ENCODE measurements at places on chromosomes 7 and 10.

DNA sequence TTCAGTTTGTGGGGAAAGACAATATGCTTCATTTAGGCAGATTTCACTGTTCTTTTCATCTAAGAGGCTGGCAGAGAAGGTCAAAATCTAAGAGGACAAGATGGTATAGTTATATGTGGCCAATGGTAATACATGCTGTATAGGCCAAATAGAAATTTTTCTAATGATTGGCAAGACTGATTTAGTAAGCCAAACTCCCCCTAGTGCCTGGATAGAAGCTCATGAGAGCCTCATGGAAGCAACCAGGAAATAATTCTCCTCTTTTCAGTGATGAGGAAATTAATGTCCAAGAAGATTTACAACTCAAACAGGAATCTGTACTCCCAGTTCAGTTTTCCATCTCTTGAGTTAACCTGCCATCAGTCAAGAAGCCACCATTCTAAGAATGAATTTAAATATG lies 253.6 kb upstream of the PHF14 start:
- DNase-seq: no peak

DNA sequence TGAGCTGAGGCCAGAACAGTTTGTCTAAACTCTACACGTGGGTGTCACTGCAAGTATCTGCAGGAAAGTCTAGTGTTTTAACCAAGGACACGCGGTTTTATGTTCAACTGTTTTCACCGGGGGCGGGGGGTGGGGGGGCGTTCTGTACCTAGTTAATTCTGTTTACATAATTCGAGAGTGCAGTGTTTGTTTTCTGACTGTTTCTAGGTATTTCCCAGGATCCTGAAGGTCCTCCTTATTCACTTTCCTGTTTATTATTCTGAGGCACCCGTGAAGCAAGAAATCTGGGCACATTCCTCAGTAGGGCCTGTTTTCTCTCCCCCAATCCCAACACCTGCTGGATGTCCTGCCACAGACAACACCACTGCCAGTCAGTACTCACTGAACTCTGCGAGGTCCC lies 7.6 kb downstream of the LOXL4 start:
- DNase-seq: no peak

DNA sequence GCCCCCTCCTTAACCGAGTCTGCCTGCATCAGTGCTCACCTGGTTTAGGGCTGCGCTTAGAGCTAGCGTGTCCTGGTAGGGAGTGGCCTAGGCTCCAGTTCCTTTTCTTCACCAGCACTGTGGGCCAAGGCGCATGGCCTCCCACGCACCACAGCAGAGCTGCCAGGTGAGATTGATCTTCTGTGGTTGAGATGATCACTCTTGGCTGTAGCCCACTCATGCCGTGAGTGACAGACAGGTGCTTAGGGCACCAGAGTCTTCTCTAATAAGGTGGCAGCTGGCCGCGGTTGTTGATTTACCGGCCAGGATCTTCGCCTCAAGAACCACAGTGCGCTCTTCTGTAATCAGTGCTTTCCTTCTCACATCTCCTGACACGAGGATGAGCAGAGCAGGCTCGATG lies 157.2 kb upstream of the INSYN2A start:
- DNase-seq: no peak

- DNase-seq: no peak
Observed at GRCh38 chr10:131635564-131636015, 265.2 kb upstream of the PPP2R2D start.

- DNase-seq: no peak
Observed at GRCh38 chr7:1812509-1813393, 142.7 kb downstream of the ELFN1 start.

- no peak for DNase-seq
Observed at GRCh38 chr10:97921581-97922021, 72.0 kb downstream of the GOLGA7B start.

Measured in MM.1S (cell line).